COR-L47 (cell line): ENCODE measurements at places on chromosomes 16 and 17.

DNA sequence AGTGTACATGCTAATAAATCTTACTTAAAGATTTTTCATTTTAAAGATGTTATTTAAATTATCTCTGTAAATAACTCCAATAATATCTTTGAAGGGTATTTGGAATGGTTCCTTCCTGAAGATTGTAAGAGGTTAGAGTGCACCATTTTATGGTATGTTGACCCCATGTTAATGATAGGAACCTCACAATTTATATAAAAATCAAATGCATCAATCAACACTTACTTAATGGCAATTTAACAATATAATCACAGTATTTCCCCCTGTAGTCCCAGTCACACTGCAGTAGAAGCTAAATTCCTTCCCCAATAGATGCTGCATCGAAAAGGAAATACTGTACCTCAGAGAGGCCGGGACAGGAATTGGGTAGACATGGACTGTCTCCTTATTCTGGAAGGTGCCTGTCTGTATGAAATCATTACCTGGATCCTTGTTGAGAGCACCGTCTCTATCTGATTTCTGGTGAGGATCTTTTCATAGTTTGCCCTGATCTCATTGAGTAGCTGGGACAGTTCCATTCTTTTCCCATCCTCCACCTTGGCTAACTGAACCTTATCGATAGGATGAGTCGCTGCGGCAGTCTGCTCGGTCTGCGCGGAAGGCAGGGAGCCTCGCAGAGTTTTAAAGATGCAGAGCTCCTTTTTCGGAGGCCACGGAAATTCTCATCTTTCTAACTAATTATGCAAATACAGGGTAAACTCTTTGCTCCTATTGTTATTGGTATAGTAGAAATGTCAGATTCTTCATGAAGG lies at the start of gene KRT222:
TSS of gene KRT222 (minus strand) at position 596 of the 752 bp plus-strand sequence. CDS start at position 518, 78 bp downstream.
- no peak for DNase-seq

DNA sequence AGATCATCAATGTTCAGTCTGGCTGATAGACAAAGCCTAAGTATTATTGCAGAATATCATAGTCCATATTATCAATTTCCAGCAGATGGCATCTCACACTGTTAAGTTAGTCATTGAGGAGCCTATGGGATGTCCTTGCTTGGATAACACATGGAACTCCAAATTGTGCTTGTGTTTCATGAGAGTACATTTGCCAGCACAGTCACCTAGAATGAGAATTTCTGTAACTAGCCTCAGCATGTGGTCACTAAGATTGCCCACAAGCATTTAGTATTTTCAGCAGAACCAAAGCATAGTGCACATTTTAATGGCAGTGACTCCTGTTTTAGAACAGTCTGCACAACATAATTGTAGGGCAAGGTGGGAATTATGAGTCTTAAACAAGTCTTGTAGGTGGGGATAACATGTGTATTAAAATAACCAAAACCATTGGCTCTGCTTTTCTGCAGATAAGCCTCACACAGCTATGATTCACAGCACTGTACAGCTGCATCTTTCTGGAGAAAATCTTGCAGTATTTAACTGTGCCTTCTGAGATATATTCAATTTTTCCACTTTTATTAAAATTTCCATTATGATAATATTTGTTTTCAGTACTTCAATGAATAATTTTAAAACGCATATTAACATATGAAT lies 882.8 kb upstream of the SOX9 start:
- peak; percentile 50 for DNase-seq

GRCh38 chr17:72976971-72977770 lies 115.3 kb downstream of the SLC39A11 start:
- DNase-seq: no peak

GRCh38 chr16:1579214-1579613 lies 32.7 kb downstream of the IFT140 start:
- no peak for DNase-seq

- no peak for DNase-seq
These were observed 11.5 kb upstream of the MMD start for GRCh38 chr17:55433029-55433628.

- no peak for DNase-seq
These were observed 13.0 kb upstream of the DNAJA2 start for GRCh38 chr16:46986438-46986837.

- no peak for DNase-seq
These were observed 97.8 kb upstream of the CORO6 start for GRCh38 chr17:29720551-29720950.

- no peak for DNase-seq
These were observed 26.8 kb downstream of the LITAFD start for GRCh38 chr16:8908810-8909468.

- no peak for DNase-seq
These were observed 175.4 kb downstream of the SEC14L1 start for GRCh38 chr17:77316191-77316641.

DNA sequence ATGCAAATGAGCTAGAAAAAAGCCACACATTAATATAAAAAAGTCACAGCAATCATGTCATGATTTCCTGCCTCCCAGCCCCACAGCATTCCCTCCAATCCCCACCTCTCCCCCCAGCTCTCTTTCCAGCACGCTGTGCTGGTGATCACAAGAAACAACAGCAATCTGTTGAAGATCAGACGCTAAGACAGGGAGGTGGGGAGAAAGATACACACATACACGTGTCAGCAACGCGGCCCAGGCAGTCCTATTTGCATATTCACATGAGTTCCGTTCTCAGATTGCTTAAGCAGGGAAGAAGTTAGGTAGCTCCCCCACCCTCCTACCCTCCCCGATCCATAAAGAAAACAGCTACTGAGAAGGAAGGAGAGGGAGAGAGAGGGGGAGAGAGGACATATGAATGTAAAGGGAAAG lies 405.5 kb upstream of the PSMD7 start:
- DNase-seq: no peak

DNA sequence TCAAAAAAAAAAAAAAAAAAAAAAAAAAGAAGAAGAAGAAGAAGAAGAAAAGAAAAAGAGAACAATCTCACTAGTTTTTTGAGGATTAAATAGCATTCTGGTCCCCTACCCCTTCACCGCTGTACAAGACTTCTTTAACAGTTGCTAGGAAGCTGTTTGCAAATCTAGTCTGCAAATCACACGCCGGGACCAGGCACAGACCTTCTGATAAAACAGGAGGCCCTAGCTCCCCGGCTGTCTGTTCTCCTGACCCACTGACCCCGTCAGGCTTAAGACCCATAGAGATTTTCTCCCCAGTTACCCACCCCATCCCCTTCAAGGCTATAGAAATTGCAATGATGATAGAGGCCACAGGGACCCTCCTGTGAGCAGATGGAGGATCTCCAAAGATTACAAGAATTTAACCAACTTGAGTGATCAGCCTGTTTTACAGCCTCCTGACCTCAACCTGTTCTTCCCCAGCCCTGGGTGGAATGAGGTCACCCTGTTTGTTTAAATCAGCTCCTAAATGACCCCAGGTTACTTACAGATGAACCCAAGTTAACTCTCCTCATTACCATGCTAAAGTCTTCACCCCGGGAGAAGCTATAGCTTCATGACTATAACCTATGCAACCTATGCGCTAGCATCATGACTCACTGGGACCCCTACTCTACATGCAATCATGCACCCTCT lies 11.8 kb upstream of the SULT1A1 start:
- no peak for DNase-seq

GRCh38 chr17:73301369-73301768 lies 10.4 kb downstream of the CDC42EP4 start:
- DNase-seq: no peak

DNA sequence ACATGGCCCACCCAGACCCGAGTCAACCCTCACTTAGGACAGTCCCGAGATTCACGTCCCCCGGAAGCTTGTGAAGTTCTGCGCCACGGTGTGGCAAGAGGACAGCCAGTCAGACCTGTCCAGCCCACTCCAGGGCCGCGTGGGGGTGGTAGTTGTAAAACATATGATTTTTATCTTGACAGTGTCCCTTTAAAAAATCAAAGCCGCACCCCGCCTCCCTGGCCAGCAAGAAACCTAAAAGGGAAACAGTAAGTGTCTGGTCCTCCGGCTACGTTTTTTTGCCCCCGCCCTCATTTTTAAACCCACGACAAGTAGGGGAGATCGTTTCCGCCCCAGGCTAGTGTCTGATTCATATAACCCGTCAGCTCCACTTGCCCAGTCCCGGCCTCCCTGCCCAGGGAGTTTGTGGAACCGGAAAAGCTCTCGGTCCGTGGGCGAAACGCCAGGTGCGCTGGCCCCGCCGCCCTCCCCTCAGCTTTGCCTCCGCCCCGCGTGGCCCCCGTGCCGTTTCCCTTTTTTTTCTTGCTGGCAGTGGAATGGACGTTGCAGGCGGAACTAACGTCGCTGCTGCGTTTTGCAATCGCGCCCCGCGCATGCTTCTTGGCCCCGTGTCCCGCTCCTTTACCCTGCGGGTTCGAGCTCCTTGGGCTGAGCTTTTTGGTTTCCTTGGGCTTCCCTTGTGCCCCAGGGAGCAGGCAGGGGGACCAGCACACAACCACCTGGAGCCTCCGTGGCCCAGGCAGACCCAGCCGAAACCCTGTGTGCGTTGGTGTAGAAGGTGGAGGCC lies 13.3 kb upstream of the NUDT16L1 start:
- DNase-seq: no peak

- no peak for DNase-seq
These were observed 59.0 kb downstream of the TOX3 start for GRCh38 chr16:52487849-52488457.

GRCh38 chr17:33499040-33499439 lies 205.9 kb upstream of the ASIC2 start:
- no peak for DNase-seq

DNA sequence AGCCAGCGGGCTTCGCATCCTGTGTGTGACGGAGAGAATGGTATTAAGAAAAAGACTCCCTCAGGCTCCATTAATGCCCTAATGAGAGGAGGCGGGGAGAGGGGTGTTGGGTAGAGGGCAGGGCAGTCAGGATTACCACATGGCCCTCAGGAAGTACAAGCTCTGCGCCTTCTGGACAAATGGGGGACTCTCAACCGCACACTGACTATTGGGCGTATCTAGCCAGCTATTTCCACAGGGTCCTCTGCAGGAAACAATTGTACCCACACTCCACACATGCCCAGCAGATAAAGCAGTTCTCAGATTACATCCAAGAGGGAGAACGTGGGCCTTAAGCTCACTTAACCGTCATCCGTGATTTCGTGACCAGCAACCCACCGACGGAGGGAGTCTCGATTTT lies 14.7 kb downstream of the NXN start:
- DNase-seq: no peak

DNA sequence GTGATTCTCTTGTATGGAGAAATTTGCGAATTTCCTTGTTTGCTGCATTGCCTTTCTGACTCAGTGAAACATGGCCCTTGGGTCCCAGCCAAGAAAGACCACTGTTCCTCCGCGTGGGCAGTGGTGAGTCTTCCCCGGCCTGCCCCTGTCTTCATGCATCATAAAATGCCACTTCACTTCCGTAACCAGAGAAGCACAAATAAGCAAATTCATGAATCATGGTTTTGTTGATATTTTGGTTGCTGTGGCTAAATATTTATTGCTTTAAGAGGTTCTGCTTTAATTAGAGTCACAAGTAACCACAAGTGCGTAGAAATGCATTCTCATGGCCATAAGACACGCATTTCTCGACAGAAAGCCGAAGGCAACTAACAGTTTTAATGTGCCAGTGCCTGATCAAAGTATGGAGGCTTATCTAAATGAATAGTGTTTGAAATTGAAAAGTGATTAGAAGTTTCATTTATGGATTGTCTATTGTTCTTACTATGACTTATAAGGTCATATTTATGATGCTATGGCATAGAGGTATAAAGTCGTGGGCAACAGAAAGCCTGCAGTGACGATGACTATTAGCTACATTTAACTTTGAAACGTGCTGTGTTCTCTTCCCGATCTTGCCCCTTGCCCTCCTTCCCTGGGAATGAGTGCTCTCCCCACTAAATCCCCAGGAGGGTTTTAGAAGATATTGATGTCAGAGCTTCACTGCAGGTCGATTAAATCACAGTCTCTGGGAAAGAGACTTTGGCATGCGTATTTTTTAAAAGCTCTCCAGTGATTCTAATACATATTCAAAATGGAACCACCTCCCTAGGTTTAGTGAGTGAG lies 76.0 kb downstream of the WIPI1 start:
- DNase-seq: no peak

DNA sequence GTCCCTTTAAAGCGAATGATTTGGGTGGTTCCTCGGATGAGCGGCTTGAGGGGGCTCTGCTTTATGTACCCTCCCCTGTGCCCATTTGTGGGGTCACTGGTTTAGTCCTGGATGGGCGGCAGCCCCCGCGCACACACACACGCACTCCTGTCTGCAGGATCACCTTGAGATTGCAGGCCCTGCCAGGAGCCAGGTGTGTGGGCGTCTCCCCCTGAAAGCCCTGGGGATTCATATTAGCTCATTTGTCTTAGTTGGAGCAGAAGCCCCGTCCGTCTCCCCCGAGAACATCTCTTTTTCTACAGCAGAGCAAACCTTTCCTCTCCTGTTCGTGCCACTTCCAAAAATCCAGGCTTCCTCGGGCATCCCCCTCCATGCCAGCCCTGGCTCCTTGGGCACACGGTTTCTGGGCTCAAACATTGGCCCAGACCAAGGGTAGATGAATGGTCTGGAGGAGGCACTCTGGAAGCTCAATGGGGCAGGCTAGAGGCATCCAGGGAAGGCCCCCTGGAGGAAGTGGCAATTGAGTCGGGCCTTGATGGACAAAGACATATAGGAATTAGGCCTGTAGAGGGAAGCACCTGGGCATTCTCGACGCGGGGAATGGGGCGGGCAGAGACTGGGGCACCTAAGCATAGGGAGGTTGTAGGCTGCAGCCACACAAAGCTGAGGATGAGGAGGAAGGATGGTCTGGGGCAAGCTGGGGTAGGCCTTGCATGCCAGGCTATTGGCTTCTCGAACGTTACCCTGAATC lies 218.5 kb upstream of the GSE1 start:
- no peak for DNase-seq

DNA sequence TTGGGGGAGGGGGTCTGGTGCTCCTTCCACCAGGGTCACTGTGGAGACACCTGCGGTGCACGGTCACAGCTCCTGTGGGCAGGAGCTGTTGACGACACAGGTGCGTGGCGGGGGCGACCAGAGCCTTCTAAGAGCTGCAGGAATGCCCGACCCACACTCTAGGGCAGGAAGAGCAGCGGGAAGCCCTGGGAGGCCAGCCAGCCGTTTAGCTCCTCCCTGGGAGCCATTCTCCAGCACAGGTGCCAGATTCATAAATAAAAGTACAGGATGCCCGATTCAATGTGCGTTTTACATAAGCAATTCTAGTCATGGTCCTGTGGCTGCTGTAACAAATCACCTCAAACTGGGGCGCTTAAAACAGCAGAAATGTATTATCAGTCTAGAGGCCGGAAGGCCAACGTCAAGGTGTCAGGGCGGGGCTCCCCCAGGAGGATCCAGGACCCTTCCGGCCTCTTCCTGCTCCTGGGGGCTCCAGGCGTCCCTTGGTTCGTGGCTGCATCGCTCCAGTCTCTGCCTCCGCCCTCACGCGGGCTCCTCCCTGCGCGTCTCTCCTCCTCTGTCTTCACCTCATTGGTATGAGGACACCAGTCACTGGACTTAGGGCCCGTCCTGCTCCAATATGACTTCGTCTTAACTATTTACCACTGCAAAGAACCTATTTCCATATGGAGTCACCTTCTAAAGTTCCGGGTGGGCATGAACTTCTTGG lies 155.4 kb downstream of the FOXL1 start:
- no peak for DNase-seq
